Stomach (tissue), 19 donors: ENCODE measurements at places on chromosomes 7 and 10. TPM values are rescaled to one million over a fixed set of nuclear protein-coding genes. Genes with fewer than 3 reads are reported as not detected.

Gene MRPS24
- 167 TPM for polyA plus RNA-seq

- no peaks in the 10 kb centered on the region for H3K36me3 ChIP-seq
- no peaks in the 10 kb centered on the region for H3K27me3 ChIP-seq
- no peak overlapping the region for H3K4me3 ChIP-seq
- H3K27ac ChIP-seq = no peak overlapping the region
- no peak for DNase-seq
Measured at GRCh38 chr7:106646256-106646655, 14.7 kb downstream of the CCDC71L start.

Gene C10orf90
- not detected for polyA plus RNA-seq

Gene C10orf67
- polyA plus RNA-seq = 0.31 TPM

DNA sequence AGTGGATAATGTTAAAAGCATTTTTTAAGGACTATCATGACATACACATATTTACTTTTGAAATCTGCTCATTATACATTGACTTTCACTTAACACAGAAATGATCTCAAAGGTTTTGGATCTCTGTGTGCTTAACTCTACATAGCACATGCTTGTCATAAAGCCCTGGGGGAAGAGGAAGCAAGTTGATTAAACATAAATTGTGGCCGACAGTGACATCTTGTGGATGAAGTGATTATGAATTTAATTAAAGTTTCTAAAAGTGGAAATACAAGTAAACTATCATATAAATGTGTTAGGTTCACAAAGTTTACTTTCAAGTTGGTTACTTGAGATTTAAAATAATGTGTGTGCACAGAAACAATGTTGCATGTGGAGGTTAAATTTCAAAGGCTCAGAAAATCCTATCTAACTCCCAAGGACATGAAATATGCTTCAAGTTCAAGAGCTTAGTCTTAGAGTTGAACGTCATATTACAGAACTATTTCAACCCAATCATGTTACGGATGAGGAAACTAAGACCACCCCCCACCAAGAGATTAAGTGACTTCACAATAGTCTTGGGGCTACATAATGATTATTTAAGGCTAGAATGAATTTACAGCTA, 1247.8 kb downstream of the GATA3 start:
- H3K4me1 ChIP-seq = no peaks in the 10 kb centered on the region
- no peak for DNase-seq
- H3K27me3 ChIP-seq = no peaks in the 10 kb centered on the region

- H3K4me3 ChIP-seq = no peak overlapping the region
- H3K27ac ChIP-seq = no peak overlapping the region
- no peak for DNase-seq
- peaks cover 4% of the 10 kb centered on the region for H3K4me1 ChIP-seq
- no peaks in the 10 kb centered on the region for H3K36me3 ChIP-seq
Measured at GRCh38 chr7:28976022-28976421, 17.9 kb upstream of the TRIL start.

GRCh38 chr7:9391221-9391620, 957.8 kb downstream of the NXPH1 start:
- H3K27me3 ChIP-seq = no peaks in the 10 kb centered on the region
- DNase-seq = no peak
- no peaks in the 10 kb centered on the region for H3K36me3 ChIP-seq
- H3K4me3 ChIP-seq = no peak overlapping the region
- H3K27ac ChIP-seq = no peak overlapping the region

DNA sequence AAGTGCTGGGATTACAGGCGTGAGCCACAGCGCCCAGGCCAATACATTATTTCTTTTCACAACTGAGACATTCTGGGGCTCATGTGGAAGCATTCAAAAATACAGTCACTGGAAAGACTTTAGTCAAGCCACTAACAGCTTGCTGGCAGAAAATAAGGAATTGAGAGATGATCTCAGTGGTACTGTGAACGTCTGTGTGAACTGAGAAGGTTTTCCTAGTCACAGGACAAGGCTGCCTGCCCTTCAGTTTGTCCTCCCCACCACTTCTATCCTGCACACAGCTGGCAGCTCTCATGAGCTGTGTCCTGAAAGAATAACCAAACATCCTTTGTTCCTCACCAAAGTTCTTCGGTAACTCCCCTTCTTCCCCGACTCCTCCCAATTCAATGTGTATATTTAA, 31.3 kb upstream of the ITGA8 start:
- no peaks in the 10 kb centered on the region for H3K36me3 ChIP-seq
- H3K4me3 ChIP-seq = no peak overlapping the region
- no peaks in the 10 kb centered on the region for H3K4me1 ChIP-seq
- no peak for DNase-seq
- no peaks in the 10 kb centered on the region for H3K27me3 ChIP-seq

DNA sequence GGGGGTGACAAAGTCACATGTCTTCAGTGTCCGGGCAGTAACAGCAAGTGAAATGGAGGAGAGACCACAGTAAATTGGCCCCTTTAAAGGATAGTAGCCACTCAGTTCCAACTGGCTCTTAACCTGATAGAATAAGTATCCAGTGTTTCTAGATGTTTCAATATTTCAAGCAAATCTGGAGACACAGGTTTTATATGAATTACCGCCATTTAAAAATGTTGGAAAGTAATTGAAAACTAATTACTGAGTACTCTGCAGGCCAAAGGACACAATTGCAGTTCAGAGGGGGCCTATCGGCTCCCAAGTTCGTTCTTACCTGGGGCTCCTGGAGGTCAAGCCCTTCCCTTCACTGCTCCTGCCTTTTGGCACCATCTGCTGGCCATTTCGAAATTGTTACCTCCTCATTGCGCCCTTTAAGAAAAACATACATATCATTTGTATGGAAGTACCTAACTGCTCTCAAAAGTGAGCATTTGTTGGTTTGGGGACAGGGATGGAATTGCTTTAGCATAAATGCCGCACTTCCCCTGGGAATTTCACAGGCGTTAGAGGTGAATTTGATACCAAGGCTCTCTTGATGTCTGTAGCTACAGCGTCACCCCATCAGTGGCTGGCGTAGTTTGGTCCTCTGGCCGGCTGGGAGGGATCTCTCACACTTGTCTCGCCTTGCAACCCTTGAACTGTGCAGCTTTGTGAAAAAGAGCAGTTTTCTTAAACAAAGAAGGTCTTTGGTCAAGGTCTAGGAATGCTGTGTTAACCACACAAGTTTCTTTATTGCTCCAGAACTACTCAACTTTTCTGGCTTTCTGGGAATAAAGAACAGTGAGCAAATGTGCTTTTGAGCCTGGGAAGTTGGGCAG, 220.0 kb downstream of the ARHGAP21 start:
- peak; percentile 85 for DNase-seq
- H3K4me3 ChIP-seq = no peak overlapping the region
- no peak overlapping the region for H3K27ac ChIP-seq

- no peak overlapping the region for H3K4me3 ChIP-seq
- no peak overlapping the region for H3K27ac ChIP-seq
- no peaks in the 10 kb centered on the region for H3K27me3 ChIP-seq
- no peak for DNase-seq
- H3K4me1 ChIP-seq = peaks cover 13% of the 10 kb centered on the region
Measured at GRCh38 chr7:104955276-104955675, 58.7 kb upstream of the KMT2E start.

- no peak overlapping the region for H3K27ac ChIP-seq
- DNase-seq = no peak
- H3K27me3 ChIP-seq = no peaks in the 10 kb centered on the region
- H3K4me1 ChIP-seq = peaks cover 6% of the 10 kb centered on the region
Measured at GRCh38 chr7:29139191-29139590, 7.1 kb downstream of the CPVL start.

GRCh38 chr7:36821617-36822016, 97.3 kb upstream of the AOAH start:
- no peaks in the 10 kb centered on the region for H3K27me3 ChIP-seq
- no peaks in the 10 kb centered on the region for H3K36me3 ChIP-seq
- H3K27ac ChIP-seq = no peak overlapping the region

Gene LIPA
- 12.2 TPM for polyA plus RNA-seq

DNA sequence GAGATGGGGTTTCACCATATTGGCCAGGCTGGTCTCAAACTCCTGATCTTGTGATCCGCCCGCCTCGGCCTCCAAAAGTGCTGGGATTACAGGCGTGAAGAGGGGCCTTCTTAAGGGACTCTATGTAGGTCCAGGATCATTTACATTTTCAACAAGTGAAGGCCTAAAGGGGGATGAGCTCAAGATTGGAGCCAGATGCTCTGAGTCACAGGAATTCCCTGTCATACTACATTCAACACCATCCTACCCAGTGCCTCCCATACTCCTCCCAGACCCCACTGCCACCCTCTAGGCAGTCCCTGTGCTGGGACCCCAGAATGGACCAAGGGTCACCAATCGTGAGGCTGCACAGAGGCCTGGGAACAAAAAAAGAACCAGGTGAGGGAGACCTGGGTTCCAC, 29.9 kb downstream of the CYTH3 start:
- DNase-seq = no peak
- H3K27ac ChIP-seq = no peak overlapping the region
- H3K36me3 ChIP-seq = no peaks in the 10 kb centered on the region
- H3K27me3 ChIP-seq = no peaks in the 10 kb centered on the region

Gene PKD2L1
- polyA plus RNA-seq = 0.23 TPM

- no peaks in the 10 kb centered on the region for H3K27me3 ChIP-seq
- H3K4me3 ChIP-seq = no peak overlapping the region
- no peak for DNase-seq
Measured at GRCh38 chr10:116760919-116761318, 18.6 kb upstream of the HSPA12A start.

Gene SLC16A12
- polyA plus RNA-seq = 0.18 TPM

DNA sequence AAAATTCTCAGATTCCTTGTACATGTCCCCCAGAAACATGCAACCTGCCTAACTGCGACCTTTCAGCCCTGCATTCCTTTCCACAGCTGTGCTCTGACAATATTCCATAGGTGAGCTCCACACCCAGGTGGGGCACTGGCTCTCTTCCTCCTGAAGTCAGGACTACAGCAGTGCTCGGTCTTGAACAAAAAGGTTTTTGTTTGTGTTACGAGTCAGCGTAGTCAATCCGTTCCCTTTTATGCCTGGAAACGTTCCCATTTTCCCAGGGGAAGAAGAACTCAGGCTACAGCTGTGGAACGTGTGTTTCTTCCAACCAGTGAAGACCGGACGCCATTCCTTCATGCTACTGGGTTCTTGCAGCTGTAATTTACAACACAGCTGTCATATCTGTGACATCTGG, 52.4 kb upstream of the PFKP start:
- no peaks in the 10 kb centered on the region for H3K27me3 ChIP-seq
- no peak overlapping the region for H3K27ac ChIP-seq
- H3K4me3 ChIP-seq = no peak overlapping the region
- DNase-seq = no peak
- H3K4me1 ChIP-seq = no peaks in the 10 kb centered on the region

- DNase-seq = no peak
- peaks cover 68% of the 10 kb centered on the region for H3K4me1 ChIP-seq
- H3K4me3 ChIP-seq = no peak overlapping the region
- no peaks in the 10 kb centered on the region for H3K27me3 ChIP-seq
- peaks cover 28% of the 10 kb centered on the region for H3K36me3 ChIP-seq
Measured at GRCh38 chr10:131909014-131909808, 8.4 kb downstream of the PPP2R2D start.

GRCh38 chr10:5811387-5811821, 1.8 kb downstream of the GDI2 start:
- DNase-seq = peak; percentile 34
- peaks cover 42% of the 10 kb centered on the region for H3K4me1 ChIP-seq
- H3K4me3 ChIP-seq = peak overlapping the region; percentile 92
- peak overlapping the region; percentile 25 for H3K27ac ChIP-seq

Gene OR6B1
- not detected for polyA plus RNA-seq

DNA sequence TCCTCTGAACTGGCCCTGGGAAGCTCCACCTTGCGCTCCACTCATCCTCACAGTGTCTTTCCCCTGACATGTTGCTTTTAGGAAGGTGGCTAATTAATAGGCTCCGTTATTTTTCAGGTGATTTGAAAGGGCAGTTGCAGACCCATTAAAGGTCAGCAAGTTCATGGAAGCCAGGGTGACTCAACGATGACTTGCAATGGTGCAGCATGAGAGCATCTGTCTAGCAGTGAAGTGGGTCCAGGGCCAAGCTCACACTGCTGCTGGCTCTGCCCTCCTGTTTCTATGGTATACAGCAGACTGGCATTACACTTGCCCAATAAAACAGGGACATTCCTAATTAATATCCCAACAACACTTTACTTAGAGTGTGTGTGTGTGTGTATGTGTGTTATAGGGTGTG, 68.8 kb upstream of the WDR11 start:
- H3K27ac ChIP-seq = no peak overlapping the region
- no peaks in the 10 kb centered on the region for H3K4me1 ChIP-seq
- no peak overlapping the region for H3K4me3 ChIP-seq
- DNase-seq = no peak
- no peaks in the 10 kb centered on the region for H3K36me3 ChIP-seq

DNA sequence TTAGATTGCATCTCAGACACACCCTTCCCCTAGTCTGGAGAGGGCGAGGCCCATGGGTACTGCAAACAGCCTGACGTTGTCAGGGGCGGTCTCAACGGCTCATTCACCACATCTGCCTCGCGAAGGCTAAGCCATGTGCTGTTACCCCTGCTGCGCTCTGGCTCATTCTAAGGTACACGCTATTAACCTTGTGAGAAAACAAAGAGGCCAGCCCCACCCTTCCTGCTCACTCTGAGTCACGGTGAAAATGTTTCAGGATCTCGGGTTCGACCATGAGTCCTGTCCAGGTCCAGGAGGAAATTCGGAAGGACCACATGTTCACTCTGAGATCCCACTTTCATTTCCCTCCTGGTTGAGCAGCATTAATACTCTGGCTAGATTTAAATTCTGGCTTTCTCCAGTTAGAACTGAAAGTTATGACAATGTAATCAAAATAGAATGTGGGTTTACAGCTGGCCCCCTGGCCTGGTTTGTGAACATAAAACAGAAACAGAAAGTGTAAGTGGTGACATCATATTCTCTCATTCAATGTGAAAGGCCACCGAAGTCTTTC, 55.2 kb downstream of the EGFR start:
- H3K4me1 ChIP-seq = peaks cover 71% of the 10 kb centered on the region
- H3K36me3 ChIP-seq = no peaks in the 10 kb centered on the region
- peak overlapping the region; percentile 77 for H3K27ac ChIP-seq

- no peaks in the 10 kb centered on the region for H3K27me3 ChIP-seq
- no peak overlapping the region for H3K4me3 ChIP-seq
- no peaks in the 10 kb centered on the region for H3K36me3 ChIP-seq
- no peaks in the 10 kb centered on the region for H3K4me1 ChIP-seq
Measured at GRCh38 chr10:106467506-106467905, 697.0 kb downstream of the SORCS1 start.

DNA sequence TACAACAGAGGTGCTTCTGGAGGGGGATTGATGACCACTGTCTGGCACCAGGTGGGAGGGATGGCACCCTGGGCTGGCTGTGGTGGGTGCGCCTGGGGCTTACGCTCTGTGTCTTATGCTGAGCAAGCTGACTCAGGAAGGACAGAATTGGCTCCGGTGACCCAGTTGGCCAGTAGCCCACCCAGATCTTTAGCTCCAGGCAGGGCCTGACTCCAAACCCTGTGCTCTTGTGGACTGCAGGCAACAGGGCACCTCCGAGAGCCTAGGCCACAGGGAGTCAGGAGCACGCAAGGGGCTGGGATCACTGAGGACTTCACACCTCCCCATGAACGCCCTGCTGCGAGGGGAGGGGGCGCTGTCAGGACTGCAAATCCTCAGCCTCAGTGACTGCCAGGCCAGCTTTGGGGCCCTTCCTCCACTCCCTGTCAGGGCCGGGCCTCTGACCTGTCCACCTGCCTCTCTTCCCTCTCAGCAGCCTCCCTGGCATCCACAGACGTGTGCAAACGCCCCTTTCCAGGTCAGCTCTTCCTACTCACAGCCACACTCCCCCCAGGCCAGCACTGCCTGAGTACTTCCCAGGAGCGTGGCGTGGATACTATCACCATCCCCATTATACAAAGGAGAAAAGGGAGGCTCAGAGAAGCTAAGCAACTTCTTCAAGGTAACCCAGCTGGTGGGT, 118.7 kb downstream of the SLIT1 start:
- H3K4me1 ChIP-seq = no peaks in the 10 kb centered on the region
- no peak for DNase-seq
- no peak overlapping the region for H3K27ac ChIP-seq
- H3K36me3 ChIP-seq = no peaks in the 10 kb centered on the region
- no peak overlapping the region for H3K4me3 ChIP-seq
- H3K27me3 ChIP-seq = peaks cover 88% of the 10 kb centered on the region
